Karpas-422 (cell line): ENCODE measurements at places on chromosomes 1 and 21.

DNA sequence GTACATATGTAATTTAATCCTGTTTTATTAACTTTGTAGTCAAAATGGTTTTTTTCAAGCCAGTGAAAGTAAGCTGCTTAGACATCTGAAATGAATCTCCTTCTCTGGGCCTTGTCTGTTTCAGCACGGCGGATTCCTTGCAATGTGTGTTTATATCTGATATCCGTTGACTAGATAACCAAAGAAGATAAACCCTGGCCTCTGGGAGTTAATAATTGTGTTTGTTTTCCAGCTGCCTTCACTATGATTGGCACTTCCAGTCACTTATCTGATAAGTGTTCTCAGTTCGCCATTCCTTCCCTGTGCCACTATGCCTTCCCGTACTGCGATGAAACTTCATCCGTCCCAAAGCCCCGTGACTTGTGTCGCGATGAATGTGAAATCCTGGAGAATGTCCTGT, 63.5 kb upstream of the UBE2U start:
- no peak for DNase-seq

GRCh38 chr1:223504741-223505140, 111.5 kb downstream of the CCDC185 start:
- no peak for DNase-seq

- no peak for DNase-seq
Measured at GRCh38 chr1:41499591-41499990, 15.1 kb upstream of the EDN2 start.

GRCh38 chr1:56215771-56216170, 363.6 kb downstream of the PLPP3 start:
- DNase-seq = no peak

DNA sequence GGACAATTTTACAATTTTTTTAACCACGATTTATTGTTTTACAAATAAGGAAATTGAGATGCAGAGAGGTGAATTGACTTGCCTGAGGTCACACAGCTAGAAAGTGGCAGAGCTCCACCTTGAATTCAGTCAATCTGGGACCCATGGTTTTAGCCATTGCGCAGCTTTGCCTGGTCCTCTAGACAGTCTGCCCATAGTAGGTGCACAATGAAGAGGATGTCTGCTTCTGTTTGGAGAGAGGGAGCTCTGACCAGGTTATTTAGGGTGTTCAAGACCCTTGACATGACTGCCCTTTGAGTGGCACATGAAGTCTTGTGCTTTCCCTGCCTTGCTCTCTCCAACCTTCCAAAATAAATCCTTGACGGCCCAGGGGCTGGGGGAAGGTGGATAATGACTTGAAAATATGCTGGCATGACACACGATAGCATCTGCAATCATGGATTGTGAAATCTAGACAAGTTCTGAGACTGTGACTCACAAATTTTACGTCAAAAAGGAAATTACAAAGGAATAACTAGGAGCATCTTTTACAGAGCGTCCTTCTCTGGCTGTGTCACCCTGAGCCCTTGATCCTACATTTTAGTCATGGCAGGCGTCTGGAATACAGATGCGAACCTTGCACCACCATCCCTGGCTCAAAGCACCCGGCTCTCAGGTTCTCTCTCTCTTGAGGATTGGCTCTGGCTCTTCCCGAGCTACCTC, 26.2 kb upstream of the ID3 start:
- no peak for DNase-seq

DNA sequence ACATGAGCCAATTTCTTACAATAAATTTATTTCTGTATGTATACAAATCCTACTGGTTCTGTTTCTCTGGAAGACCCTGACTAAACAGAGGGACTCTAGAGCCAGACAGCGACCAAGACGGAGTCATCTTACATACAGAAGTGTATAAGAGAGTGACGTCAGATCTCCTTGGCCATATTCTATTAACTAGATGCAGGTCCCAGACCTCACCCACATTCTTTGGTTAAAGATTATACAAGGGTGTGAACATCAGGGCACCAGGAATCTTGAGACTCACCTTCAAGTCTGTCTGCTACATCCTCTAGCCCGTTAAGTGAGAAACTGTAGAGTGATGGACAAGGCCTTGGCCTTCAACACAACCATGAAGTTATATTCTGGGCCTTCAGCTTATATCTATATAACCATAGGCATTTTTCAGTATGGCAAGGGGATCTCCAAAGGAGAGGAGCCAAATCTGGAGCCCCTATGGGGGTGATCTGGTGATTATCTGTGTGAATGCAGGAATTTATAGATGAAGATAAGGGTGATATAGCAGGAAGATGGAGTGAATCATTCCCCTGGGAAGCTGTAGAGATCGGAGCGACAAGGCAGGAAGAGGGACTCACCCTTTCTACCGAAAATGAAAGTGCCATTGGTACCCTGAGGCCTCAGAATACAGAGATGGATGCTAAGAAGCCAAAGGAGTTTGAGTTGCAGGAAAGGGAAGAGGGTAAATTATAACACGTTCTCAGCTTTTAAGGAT, 83.9 kb downstream of the ADAMTS1 start:
- DNase-seq = no peak

DNA sequence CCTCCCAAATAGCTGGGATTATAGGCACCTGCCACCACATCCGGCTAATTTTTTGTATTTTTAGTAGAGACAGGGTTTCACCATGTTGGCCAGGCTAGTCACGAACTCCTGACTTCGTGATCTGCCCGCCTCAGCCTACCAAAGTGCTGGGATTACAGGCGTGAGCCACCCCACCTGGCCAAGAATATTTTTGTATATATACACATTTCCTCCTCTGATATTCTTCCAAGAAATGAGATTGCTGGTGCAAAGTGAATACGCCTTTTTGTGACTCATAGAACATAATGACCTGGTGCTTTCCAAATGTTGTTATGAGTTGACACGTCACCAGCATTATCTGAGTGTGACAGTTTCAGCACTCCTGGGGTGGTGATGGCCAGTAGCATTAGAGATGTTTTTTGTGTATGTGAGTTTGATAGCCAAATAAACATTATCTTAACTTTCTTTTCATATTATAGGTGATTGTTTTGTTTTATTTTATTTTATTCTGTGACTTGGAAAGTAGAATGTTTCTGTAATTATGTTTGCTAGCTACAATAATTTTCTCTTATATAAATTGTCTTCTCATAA, 54.9 kb downstream of the KCNK1 start:
- no peak for DNase-seq

DNA sequence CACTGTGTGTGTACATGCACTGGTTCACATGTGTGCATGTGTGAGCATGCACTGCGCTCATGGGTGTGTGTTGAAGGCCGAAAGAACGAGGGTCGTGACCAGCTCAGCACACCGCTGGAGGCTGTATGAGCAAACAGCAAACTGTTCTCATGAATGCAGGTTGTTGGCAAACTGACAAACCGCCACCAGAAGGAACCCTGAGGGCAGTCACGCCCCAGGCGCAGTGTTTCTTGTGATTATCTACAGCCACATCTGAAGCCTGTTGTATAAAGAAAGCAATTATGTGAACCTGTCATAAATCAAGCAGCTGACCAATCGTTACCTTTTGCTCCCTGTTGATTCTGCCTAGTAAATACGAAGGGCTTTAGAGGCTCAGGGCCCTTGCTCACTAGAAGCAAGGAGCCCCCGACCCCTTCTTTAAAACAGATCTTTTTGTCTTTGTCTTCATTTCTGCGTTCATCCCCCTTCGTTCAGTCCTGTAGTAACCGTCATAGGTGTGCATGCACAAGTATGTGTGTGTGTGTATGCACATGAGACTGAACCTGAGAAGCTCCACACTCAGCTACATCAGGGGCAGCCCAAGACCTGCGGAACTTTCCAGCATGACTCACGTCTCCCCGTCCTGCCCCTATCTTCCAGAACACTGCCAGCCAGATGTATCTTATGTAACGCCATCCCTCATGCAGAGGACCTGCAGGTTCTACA, 16.8 kb upstream of the RIPK4 start:
- no peak for DNase-seq

DNA sequence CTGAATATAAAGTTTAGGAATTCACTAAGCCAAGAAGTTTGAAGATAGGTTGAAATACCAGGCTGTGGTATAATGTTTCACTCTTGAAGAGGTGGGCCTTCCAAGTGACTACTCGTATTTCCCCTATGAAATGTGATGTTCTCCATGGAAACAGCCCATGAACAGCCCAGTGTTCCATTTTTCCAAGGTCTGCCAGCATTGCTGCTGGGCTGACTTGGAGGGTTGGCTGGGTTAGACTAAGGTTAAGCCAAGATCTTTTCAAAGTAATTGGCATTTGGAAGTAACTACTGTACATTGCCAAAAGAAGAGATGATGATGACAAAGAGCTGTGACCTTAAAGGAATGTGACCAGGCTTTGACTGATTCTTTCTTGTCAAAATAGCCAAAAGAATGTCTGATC, 73.8 kb downstream of the RPE65 start:
- no peak for DNase-seq

DNA sequence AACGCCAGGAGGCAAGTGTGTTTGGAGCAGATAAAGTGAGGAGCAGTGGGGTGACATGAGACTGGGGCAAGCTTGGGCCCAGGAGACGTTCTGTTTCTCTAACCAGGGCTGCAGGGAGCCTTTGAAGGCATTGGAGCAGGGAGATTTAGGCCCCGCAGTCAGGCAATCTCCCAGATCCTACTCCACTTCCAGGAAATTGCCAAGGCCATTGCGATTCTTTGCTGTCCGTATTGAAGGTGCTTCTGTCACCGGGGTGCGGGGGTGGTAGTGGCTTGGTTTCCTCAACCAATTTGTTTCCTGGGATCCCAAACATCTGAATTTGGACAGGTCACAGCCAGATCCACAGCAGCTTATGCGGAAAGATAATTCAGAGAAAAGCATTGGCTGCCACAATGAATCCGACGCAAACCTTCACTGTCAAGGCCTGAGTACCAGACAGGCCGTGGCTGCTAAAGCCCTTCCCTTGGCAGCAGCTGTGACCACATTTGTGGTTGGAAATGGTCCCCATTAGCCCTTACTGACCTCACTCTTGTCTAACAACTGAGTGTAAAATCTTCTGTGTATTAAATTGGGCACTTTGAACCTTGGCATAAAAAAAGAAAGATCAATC, 385.6 kb downstream of the PTPRU start:
- DNase-seq = no peak

DNA sequence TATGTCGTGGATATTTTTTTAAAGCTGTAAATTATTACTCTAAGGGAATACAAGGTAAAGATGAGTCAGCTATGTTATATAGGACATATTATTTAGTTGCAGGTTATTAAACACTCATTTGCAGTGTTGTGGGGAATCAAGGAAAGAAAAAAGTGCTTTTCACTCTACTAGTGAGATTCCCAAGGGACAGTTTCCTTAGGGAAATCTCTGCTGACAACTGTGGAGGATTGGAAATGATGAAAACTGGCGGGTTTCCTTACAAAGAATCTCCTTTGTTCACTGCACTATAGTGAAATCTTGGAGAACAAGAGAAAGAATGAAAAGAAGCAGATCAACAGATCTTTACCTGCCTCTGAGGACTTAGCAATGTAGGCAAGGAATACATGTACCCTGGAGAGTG, 24.5 kb upstream of the TRIM45 start:
- no peak for DNase-seq

DNA sequence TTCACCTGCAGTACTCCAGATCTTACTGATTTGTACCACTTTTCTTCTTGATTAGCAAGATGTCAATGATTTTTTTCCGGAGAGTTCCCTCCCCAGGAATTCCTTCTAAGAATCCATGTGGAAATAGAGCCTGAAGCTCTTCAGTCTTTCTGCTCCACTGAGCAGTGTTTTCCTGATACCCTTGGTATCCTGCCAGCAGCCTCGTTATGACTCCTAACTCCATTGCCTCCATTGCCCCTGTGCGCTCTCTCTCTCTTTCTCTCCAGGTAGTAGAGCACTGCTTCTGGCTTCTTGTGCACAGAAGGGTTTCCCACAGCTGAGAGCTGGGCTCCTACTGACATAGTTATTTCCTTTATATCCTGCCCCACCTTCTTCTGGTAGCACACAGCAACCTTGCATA, 12.2 kb downstream of the UBE2U start:
- no peak for DNase-seq

- DNase-seq = no peak
Measured at GRCh38 chr1:97038410-97038809, 316.8 kb downstream of the PTBP2 start.

GRCh38 chr1:38005195-38006007, at the start of gene FHL3:
Gene FHL3, minus strand, starts transcription at chr1:38005514. Its CDS starts 6,102 bp downstream, at chr1:37999412.
- DNase-seq = peak; percentile 65

GRCh38 chr1:43423672-43424550, 29.8 kb downstream of the HYI start:
- no peak for DNase-seq

DNA sequence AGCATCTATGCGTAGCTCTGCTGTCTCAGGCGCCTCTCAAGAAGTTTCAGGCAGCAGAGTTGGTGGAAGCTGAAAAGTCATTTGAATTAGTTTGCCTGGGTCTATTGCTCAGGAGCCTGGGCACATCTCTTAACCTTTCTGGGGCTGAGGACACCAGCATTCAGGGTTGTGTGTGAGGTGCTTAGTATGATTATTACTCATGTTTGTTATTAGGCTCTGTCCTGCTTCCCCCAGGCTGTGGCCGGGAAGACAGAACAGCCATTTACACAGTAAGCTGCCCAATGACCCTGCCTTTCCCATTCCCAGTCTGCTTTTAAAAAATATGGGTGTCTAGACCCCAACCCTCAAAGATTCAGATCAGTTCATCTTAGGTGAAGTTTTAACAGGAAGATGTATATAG, 53.9 kb upstream of the CACNA1E start:
- DNase-seq = no peak

DNA sequence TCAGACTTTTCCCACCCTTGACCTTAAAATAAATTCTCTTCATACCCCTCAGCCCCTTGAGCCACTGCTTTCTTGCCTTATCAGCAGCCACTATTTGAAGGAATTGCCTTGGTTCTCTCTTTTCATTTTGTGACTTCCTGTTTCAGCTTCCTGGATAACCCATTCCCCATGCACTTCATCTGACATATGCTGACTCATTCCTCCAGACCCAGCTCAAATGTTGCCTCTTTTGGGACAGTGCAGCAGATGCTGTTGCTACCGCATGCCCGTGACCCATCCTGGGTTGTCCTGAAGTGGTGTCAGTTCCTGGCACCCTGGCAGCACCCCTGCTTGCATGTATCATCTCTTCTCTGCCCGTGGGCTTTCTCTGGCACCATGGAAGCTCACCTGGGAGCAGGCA, 496.1 kb downstream of the PTPRU start:
- no peak for DNase-seq

- DNase-seq = peak; percentile 79
Measured at GRCh38 chr1:9009438-9010370, 16.5 kb downstream of the SLC2A7 start.

DNA sequence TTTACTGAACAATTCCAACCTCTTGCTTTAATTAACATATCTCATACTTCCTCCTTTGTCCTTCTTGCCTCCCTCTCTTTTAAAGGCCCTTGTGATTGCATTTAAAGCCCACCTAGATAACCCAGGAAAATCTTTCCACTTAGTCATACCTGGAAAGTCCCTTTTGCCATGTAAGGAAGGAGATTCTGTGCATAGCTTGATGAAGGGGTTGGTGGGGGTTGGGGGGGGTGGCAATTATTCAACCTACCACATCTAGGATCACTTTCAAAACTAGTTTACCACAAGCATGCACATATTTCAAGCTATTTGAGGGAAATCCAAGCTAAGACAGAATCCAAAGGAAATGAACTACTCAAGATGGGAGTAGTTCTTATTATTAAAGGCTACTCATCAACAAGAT, 249.1 kb upstream of the PTBP2 start:
- no peak for DNase-seq
